ENCODE measurements at places on chromosomes 16 and 17.

GRCh38 chr17:61130330-61130729, 269.3 kb upstream of the TBX2 start:
- no peak for DNase-seq

- DNase-seq: no peak
These were observed 6.6 kb upstream of the TSPOAP1 start for GRCh38 chr17:58335061-58335731.

DNA sequence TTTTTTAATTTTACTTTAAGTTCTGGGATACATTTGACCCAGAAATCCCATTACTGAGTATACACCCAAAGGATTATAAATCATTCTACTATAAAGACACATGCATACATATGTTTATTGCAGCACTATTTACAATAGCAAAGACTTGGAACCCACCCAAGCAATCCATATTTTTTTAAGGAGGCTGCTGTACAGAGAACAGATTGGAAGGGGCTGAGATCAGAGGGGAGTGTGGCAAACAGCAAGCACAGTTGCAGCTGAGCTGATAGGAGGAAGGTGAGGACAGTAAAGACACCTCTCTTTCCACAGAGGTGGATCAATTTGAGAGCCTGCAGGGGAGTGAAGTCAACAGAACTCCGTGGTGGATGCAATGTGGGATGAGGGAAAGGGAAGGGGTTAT, 10.2 kb upstream of the TMEM238L start:
- DNase-seq: no peak

- no peak for DNase-seq
These were observed 260.6 kb downstream of the CPPED1 start for GRCh38 chr16:12542818-12543699.

GRCh38 chr17:63309021-63309420, 137.1 kb downstream of the CYB561 start:
- no peak for DNase-seq

All from activated T-helper 9 cell treated with anti-CD3 and anti-CD28 coated beads, Interleukin-2, amount 50 U/mL, for 16 hours (primary cell).